ENCODE measurements at places on chromosomes 3 and 15.

GRCh38 chr3:7340795-7341194 is 479.9 kb downstream of the GRM7 start:
- DNase-seq: no peak

GRCh38 chr15:52213206-52213605 is 22.0 kb upstream of the GNB5 start:
- no peak for DNase-seq

DNA sequence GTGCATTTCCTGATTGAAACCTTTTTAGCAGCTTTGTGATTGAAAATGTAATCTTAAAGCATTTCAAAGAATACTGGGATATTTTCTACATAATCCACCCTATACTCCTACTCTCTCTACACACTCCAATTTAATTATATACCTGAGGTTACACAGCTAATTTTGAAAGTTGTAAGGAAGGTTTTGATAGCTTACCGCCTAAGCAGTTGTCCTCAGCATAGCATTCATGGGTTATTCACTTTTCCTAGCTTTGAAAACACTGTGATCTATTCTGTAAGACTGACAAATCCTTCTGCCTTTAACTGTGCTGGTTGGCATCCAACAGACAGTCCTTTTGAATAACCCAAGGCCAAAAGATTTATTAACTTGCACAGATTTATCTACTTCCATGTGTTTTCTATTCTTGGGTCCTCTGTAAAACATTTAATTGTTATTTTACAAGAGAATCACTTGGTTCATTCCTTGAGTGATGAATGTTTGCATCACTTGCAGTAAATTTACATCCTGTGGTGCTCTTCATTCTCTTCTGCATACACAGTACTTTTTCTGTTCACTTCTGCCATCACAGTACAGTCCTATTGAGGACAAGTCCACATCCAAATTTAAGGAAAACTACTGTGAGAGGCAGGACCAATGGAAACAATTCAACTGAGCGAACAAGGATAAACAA is 44.8 kb downstream of the SERPINI1 start:
- DNase-seq: no peak

DNA sequence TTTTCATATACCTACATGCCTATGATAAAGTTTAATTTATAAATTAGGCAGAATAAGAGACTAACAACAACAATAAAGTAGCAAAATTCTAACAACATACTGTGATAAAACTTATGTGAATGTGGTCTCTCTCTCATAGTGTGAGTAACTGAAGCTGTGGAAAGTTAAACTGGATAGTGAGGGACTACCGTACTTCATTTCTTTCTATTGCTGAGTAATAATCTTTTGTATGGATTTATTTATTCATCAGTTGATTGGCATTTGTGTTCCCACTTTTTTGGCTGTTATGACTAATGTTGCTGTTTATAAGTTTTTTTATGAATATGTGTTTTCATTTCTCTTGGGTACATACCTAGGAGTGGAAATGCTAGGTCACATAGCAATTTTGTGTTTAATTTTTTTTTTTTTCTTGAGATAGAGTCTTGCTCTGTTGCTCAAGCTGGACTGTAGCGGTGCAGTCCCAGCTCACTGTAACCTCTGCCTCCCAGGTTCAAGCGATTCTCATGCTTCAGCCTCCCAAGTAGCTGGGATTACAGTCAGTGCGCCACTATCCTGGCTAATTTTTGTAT is 41.0 kb downstream of the RNF111 start:
- no peak for DNase-seq

DNA sequence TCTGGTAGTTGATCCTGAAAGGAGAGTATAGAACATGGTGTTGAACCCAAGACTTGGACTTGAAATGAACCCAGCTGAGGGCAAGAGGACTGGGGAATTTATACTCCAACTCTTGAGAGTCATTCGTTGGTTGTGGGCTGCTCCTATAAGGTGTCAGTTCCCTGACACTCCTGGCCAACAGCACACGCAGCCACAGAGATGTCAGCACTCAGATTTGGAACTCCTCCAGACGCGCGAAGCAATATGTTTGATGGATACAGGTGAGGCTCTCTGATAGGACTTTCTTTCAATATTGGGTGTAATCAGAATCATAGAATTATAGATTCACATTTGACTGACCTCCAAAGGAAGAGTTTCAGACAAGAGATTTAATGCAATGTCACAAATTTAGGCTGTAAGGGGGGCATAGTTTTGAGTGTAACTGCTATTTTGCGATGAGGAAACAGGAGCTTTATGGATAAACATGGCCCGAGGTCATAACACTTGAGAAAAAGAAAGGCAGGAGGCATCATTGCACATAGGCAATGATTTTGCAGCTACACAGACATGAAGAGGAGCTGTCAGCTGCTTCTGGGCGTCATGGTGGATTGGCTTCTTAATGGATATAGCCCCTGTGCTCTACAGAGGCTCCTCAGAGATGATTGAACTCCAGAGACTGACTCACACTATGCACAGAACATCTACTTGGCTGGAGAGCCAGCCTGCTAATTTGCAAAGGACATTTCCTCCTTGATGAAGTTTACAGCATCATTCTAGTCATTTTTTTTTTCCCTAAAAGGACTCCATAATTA is 569.2 kb upstream of the RGMA start:
- DNase-seq: no peak

- DNase-seq: peak; percentile 50
Observed at GRCh38 chr3:53160660-53161449, at the start of gene PRKCD. PRKCD (plus strand) TSS chr3:53161209; CDS start chr3:53178423, 17,214 bp downstream.

DNA sequence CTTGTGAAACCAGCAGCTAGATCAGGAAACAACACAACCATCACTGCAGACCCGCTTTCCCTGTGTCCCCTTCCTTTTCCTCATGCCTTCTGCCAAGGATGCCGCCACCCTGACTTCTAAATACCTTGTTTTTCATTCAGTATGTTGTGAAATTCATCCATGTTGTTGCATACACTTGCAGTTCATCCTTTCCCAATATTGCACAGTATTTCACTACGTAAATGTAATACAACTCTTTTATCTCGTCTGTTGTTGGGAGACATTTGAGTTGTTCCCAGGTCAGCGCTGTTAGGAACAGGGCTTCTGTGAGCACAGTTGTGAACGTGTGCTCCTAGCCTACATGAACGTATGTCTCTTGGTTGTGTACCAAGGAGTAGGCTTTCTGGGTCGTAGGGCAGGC is 24.2 kb downstream of the TLNRD1 start:
- DNase-seq: no peak

DNA sequence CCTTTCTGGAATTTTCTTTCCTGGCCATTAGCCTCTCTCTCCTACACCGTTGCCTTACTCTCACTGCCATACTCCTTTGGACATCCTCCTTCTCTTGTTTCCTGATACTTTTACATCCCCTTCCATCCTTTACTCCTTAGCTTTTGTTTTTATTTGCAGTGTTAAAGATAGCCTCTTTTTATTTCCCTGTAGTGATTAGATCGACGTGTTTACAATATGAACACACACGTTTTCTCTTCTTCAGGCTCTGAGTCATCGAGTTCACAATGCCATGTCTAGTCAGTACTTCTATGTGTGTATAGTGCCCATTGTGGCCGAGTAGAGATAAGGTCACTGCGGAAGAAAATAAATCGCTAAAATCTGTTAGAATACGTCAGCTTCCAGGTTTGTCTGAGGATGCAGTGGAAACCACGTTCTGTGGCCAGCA is 208.5 kb downstream of the LPP start:
- DNase-seq: no peak

DNA sequence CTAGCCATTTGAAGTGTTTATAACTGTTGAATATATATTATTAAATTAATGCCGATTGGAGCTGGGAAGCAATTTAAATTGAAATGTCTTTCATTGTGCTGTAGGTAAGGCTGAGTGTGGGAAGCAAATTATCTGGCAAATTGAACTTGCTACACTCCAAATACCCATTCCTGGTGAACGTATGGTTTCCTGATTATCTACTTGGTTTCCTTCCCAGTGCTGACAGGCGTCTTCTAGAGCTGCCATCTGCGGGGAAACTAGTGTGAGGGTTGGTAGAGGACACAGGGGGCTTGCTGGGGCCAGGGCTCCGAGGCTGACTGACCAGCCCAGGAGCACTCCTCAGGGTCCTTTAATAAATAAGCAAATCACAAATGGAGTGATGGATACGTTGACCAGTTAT is 581.4 kb upstream of the LMCD1 start:
- DNase-seq: no peak

DNA sequence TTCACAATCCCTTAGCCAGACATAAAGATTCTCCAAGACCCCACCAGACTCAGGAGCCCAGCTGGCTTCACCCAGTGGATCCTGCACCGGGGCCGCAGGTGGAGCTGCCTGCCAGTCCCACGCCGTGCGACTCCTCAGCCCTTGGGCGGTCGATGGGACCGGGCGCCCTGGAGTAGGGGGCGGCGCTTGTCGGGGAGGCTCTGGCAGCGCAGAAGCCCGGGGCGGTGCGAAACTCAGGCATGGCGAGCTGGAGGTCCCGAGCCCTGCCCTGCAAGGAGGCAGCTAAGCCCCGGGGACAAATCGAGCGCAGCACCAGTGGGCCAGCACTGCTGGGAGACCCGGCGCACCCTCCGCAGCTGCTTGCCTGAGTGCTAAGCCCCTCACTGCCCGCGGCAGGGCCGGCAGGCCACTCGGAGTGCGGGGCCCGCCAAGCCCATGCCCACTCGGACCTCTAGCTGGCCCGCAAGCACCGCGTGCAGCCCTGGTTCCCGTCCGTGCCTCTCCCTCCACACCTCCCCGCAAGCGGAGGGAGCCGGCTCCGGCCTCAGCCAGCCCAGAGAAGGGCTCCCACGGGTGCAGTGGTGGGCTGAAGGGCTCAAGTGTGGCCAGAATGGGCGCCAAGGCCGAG is 175.0 kb downstream of the FMN1 start:
- no peak for DNase-seq

DNA sequence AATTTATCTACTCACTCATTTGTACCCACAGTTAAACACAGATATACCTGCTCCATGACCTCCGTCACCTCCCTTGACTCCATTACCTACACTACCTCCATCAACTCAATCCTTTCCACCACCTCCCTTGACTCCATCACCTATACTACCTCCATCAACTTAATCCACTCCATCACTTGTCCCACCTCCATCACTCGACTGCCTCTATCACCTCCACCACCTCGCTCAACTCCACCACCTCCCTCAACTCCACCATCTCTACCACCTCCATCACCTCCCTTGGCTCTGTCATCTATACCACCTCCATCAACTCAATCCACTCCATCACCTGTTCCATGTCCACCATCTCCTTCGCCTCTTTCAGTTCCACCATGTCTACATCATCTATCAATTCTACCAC is 51.3 kb upstream of the WNT7A start:
- no peak for DNase-seq

DNA sequence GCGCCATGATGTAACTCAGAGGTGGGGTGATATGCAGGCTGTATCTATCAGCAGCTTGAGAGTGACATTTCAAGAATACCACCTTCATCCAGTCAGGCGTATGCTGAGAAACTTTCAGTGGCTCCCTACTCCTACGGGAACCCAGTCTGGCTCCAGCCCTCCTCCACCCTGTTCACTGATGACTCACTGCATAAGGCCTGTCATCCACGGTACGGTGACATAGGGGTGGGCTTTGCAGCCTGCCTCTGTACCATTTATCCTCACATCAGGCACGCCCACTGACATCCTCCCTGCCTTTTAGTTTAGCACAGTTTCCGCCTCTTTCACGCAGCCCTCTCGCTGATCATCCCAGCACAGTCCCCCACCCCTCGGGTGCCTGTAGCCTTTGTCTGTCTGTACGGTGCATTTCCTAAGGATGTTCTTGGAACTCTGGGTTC is 11.7 kb downstream of the PXYLP1 start:
- peak; percentile 18 for DNase-seq

DNA sequence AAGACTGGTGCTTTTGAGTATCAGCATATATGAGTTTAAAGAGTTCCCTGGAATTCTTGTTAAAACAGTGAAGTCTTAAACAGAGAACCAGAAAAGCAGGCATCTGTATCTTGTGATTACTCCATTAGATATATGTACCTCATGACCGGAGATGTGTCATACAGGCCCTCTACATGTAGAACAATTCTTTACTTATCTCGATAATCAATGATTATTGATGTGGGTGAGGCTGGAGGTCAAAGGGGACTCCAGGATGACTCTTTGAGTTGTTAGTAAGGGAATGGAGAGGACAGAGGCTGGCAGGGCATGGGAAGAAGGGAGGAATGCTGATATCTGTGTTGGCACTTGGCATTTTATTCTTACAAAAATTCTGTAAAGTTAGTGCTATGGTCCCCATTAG is 155.7 kb downstream of the GAP43 start:
- DNase-seq: no peak

GRCh38 chr3:112013058-112013783 is 14.5 kb downstream of the TAGLN3 start:
- no peak for DNase-seq

DNA sequence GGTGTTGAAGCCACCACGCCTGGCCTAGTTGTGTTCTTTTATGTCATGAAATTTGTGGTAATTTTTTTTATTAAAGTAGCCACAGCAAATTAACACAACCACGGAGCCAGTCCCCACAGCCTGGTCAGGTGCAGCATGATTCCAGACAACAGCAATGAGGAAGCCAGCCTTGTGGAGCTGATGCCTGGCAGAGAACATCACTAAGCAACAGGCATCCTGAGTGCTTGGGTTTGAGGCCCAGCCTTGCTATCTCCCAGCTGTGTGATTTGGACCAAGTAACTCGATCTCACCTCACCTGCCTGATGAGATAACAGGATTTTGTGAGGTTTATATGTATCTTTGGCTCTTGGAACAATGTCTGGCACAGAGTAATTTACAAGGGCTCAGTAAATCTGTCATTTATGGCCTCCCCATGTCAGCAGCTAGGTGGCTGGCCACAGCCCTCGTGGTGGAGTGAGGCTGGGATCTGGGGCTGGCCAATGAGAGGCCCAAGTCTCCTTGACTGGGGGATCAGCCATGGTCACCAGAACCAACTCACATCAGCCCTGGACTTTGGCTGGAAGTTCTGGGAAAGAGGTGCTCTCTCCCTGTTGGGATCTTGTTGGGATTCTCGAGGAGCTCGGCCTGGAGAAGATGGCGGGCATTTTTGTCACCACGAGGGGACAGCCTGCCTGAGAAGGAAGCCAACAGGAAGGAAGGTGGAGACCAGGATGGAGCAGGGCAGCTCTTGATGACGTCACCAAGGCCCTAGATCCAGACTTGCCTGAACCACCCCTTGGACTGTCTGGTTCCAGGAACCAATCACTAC is 22.8 kb upstream of the FLNB start:
- no peak for DNase-seq

- no peak for DNase-seq
Observed at GRCh38 chr3:188352196-188352927, 198.4 kb downstream of the LPP start.

DNA sequence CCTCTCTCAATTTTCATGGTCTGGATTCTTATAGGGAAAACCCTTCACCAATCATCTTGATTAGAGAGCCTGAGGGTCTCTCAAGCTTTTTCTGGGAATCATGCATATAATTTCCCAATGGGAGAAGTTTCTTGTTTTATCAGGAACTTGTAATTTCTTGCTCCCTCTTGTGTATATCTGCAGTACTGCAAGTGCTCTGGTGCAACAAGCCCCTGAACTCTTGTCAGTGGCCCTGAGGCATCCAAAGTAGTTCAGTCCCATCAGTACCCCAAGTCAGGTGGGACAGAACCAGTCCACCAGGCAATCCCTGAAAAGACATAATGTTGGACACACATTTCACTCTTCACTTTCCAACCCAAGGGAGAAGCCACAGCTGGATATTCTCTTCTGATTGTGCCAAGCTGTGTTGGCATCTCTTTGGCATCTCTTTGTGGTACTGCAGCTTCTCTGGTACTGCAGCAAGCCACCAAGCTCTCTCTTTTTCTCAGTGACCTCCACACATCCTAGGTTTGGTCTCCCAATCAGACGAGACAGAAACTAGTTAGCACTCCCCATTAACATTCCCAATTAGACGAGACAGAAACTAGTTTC is 214.5 kb downstream of the ZIC4 start:
- DNase-seq: no peak

- DNase-seq: no peak
Observed at GRCh38 chr3:117898722-117899522, 1135.7 kb downstream of the IGSF11 start.
